ENCODE measurements at places on chromosomes 2 and 18.

DNA sequence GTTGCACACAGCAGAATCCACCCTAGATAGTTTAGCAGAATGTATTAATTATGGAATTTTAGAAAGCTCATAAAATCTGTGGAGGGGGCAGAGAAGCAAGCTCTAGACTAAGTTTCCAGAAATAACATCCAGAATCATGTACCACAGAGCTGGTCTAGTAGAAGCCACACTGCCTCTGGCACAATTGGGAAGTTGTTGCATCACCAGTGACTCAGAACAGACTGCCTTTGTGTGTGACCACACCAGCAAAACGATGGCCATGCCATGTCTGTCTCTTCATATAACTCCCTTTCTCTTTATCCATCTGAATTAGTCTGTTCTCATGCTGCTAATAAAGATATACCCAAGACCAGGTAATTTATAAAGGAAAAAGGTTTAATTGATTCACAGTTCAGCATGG lies 158.9 kb downstream of the CCDC148 start:
- DNase-seq: no peak

DNA sequence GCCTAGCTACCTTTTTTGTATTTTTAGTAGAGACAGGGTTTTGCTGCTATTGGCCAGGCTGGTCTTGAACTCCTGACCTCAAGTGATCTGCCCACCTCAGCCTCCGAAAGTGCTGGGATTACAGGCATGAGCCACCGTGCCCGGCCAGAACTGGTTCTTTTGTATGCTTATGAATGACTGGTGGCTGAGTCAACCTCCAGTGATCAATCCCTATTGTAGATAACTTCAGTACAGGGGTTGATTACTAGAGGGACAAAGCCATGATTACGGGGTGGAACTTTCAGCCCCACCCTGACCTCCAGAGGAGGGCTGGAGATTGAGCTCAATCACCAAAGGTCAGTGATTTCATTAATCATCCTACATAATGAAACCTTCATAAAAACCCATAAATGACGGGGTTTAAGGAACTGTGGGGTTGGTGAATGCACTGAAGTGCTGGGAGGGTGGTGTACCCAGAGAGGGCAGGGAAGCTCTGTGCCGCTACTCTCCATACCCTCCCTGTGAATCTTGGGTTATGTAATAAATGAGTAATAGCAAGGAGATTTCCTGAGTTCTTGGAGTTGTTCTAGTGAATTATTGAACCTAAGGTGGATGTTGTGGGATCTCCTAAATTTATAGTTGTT lies 281.8 kb upstream of the CXCR4 start:
- DNase-seq: no peak

DNA sequence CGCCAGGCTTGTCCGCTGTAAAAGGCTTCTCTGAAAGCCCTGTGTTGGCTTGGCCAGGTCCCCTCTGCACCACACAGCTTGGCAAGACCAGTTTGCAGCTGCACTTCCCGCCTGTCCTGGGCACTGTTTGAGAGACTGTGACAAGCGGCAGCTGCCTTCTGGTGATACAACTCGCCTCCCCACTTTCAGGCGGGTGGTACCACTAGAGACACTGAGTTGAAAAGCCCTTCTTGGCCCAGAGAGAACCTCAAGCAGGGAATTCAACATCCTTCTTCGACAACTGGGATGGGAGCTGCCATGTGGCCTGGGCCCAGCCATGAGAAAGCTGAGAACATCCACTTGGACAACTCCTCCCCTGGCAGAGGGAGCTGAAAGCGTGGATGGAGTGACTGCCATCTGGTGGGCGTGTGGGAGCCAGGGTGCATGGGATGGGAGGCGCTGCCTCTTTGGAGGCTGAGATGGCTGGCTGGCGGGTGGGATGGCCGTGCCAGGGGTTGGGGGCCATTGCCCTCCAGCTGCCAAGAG lies 125.5 kb upstream of the REV1 start:
- no peak for DNase-seq

GRCh38 chr2:56337342-56337741 lies 153.6 kb downstream of the CCDC85A start:
- DNase-seq: no peak

GRCh38 chr2:96524482-96525210 lies 11.9 kb upstream of the ARID5A start:
- no peak for DNase-seq

DNA sequence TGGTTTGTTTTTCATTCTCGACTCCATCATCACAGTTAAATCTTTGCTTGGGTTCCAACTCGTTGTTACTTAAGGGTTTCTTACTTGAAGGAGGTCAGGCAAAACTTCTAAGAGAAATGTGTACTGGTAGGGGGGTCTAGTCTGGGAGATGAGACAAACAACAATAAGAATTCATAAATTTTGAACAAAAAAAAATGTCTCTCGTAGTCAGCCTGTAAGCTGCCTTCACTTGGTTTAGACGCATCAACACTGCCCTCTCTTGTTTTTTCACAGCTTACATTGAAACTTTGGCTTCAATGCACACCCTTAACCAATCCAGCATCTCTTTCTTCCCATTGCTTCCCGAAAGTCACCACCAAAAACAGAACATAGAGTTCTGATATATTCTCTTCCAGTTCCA lies 576.4 kb upstream of the PIK3C3 start:
- no peak for DNase-seq

- DNase-seq: no peak
These were observed 83.2 kb upstream of the MC2R start for GRCh38 chr18:13998571-13998970.

DNA sequence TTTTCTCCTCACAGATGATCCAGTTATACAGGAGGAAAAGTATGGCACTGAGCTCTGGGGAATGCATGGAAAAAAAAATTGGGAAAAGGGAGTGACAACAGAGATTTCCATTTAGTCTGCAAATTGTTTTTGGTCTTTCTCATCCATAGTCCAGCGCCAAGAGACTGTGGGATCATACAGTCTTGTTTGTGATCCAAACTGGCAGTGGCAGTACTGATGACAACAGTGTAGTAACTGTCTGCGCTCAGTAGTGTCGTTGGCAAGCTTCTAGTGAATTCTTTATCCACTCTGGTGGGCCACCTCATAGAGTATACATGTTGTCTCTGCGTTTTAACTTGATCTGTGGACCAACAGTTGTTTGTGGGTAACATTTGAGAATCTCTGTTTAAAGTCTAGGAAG lies 37.9 kb downstream of the GALNT1 start:
- DNase-seq: no peak

GRCh38 chr2:178220814-178221213 lies 26.5 kb downstream of the OSBPL6 start:
- DNase-seq: no peak

- DNase-seq: no peak
These were observed 107.6 kb downstream of the BIRC6 start for GRCh38 chr2:32464431-32464830.

GRCh38 chr18:24220318-24220688 lies 81.4 kb downstream of the CABYR start:
- no peak for DNase-seq

DNA sequence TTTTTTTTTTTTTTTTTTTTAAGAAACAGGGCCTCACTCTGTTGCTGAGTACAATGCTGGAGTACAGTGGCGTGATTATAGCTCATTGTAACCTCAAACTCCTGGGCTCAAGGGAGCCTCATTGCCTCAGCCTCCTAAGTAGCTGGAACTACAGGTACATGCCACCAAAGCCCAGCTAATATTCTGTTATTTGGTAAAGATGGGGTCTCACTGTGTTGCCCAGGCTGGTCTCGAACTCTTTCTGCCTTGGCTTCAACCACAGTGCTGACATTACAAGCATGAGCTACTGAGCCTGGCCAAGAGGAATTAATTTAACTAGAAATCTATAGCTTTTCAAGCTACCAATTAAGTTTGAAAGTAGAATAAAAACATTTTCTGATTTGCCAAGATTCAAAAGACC lies 27.8 kb downstream of the DYM start:
- DNase-seq: no peak

- DNase-seq: no peak
These were observed 8.0 kb downstream of the CYRIA start for GRCh38 chr2:16657671-16658070.

- no peak for DNase-seq
These were observed 408 bp downstream of the IL18RAP start for GRCh38 chr2:102423368-102423767.

DNA sequence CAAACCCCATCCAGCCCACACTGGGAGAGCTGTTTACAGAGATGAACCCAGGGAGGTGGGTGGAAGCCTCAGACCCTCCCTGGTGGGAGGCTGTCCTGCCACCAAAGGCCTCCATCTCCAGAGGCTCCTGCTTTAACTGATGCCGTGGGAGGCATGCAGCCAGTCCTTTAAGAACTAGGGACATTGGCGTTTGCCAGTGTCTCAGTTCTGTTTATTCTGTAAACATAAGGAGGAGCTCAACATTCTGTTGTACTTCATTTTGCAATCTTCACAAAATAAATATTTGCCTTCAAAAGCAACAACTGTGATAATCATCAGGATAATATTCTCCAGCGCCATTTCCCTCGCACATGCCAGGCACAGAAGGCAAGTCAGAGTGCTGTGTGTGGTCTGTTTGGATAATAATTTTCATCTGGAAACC lies 6.8 kb downstream of the EDAR start:
- DNase-seq: no peak

DNA sequence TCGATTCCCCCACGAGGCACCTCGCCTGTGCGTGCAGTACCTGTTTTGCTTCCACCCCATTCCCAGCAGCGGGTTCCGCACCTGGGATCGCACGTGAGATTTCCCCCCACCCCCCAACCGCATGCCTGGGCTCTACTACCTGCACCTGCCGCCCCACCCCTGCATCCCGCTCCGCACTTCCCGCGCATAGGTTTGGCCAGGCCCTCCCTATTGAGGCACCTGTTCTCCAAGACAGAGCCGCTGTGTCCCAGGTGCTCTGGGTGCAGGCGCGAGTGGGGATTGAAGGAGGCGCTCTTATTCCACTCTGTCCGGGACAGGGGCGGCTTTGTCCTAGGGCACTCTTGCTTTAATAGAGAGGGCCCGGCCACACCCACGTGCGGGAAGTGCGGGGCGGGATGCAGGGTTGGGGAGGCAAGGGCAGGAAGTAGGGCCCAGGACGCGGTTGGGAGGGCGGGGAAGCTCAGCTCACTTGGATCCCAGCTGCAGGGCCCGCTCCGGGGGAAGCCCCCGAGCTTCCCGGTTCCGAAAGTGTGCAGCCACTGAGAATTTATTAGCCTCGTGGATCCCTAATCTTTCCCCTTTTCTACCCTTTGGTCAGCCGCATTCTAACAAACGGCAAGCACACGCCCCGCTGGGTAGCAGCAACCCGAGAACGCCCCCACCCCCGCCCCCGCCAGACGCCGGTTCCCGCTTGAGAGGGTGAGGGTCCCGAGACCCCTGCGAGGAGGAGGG lies 670 bp upstream of the MOCOS start:
- no peak for DNase-seq

DNA sequence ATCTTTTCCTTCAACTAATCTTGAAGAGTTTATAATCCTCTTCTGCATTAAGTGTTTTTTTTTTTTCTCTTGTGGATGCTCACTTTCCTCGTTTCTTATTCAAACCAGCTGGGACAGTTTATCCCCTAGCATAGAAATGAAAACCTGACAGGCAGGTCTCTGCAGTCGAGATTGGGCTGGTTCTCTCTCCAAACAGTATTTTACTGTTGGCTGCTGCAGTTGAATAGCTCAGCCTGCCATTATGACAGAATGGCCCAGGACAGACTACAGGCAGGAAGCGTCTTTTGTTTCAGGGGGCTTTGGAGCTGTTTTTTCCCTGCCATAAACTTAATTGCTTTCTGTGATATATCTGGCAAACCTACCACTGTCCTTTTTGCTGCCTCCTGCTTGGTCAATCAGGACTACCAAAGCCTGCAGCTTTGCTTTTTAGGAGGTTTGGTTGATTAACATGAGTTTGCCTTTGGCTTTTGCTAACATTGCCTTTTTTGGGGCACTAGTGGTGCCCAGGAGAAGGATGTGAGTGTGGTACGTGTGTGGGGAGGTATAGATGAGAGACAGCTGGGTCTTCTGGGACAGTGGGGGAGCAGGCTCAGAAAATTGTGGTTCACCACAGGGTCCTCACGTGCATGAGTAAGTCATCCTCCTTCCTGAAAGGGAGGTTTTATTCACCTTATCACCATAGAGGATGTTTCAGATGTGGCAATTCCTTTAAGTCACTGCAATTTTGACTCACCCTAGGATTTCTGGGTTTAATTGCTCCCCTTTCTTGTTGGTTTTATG lies 128.7 kb downstream of the LYPD6B start:
- no peak for DNase-seq

- no peak for DNase-seq
These were observed 2.8 kb downstream of the TEX51 start for GRCh38 chr2:126901459-126901858.
